ENCODE measurements at places on chromosomes 7 and 10.

DNA sequence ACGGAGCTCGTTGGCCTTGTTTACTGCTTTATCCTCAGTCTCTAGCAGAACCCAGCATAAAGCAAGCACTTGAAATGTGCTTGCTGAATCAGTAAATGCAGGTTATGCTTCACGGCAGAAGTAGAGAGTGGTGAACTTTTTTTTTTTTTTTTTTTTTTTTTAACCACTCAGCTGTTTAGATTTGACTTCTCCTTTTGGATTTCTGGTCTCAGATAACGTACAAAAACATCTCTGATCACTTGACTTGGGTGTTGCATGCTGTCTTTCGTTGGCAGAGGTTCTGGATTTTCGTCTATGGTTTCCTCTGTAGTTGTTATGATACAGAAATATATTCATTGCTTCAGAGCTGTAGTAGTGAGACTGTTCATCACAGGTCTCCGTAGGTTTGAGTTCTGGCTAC lies 242.5 kb upstream of the HABP2 start:
- no peak for DNase-seq

DNA sequence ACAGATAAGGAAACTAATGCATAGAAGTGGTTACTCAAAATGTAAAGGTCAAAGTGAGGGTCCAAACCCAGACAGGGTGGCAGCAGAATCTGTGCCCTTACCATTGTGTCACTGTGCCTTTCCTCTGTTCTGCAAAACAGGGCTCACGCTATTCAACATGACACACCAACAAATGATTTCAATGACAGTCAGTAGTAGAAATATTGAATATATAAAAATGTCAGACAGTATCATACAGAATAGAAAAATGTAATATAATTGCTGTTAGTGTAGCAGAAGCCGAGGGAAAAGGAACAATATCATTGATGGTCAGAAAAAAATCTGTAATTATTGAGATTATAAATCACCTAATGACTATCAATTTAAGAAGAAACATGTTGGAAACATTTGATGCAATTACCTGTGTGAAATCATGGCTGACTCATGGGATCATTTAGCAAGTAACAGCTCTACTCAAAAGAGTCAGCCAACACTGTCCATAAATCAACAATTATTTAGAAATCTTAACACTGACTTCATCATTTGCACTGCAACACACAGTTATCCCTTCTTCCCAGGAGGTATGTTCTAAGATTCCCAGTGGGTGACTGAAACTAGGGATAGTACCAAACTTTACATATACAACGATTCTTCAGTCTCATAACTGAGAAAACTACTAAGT lies 198.7 kb downstream of the DGKI start:
- DNase-seq: no peak

DNA sequence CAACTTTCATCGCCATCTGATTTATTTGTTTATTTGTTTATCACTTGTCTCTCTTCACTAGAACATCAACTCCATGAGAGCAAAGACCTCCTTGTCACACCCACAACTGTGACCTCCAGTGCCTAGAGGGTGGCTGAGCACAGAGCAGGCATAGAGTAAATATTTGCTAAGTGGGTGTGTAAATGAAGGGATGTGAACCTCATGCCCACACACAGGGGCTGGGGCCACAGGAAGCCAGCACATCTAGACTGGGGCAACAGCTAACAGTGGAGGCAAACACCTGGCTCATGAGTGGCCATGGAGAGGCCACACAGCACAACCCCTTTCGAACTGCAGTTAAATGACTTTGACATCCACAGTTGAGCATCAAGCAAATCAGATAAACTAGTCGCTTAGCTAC lies 39.8 kb downstream of the AKR1B1 start:
- no peak for DNase-seq

DNA sequence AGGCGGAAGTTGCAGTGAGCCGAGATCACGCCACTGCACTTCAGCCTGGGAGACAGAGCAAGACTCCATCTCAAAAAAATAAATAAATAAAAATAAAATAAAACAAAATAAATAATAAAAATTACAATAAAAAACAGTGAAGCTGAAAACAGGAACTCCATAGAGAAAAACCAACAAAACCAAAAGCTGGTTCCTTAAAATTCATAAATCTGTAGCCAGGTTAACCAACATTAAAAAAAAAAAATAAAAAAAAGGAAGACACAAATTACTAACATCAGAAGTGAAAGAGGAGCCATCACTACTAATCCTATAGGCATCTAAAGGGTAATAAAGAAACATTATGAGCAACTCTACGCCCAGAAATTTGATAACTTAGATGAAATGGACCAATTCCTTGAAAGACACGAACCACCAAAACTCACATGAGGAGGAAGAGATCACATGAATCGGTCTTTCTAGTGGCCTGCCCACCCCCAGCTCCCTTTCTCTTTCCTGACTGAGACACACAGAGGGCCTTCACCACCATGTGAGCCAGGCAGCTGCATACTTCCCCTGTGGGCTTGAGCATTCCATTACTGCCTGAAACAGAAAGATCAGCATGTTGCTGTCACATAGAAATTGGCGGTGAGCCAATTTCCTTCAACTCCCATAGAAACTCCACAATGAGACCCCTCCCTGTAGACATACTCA lies 208.7 kb downstream of the MAD1L1 start:
- no peak for DNase-seq

- no peak for DNase-seq
Observed at GRCh38 chr10:67473850-67474633, 222.0 kb downstream of the CTNNA3 start.

DNA sequence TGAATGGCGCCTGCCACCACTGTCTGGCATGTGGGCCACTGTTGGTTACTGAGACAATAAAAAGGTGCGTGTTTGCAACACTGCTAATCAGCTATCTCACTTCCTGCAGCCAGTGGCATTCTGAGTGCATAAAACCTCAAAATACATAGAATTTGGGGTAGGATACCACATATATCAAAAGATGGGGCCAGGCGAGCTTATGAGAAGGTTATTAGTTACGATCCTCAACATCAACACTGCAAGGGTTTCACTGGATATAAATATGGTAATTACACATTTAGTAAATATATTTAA lies 200.2 kb downstream of the WDR37 start:
- DNase-seq: no peak

DNA sequence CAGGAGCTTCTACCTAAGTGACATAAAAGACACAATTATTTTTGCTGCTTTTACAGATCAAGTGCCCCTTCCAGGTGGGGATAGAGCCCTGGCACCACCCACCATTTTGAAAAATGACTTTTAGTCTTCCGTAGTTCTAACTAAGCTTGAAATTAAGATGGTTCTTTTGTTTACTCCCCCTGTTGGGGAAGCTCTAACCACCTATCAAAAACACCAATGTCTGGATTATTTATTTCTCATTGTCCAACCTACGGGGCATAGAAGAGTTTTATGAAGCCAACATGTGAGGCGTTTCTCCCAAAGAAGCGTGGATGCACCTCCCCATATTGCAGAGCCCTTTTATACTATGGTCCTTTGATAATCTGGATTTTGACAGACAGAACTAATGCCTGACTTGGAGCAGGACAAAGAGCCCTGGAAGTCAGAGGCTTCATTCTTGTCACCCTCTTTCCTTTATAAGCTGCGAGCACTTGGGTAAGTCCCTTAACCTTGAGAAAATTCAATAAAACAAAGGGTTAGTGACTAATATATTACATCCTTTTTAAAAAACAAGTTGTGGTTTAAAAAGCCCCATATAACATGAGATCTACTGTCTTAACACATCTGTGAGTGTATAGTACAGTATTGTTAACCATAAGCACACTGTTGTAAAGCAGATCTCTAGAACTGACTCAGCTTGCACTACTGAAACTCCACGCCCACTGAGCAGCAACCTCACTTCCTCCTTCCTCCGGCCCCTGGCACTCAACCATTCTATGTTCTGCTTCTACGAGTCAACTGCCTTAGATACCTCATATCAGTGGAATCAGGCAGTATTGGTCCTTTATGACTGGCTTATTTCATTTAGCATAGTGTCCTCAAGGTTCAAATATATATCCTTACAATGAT lies 67.5 kb downstream of the ATXN7L1 start:
- no peak for DNase-seq

GRCh38 chr7:150444674-150445365 lies 5.6 kb upstream of the GIMAP8 start:
- no peak for DNase-seq

DNA sequence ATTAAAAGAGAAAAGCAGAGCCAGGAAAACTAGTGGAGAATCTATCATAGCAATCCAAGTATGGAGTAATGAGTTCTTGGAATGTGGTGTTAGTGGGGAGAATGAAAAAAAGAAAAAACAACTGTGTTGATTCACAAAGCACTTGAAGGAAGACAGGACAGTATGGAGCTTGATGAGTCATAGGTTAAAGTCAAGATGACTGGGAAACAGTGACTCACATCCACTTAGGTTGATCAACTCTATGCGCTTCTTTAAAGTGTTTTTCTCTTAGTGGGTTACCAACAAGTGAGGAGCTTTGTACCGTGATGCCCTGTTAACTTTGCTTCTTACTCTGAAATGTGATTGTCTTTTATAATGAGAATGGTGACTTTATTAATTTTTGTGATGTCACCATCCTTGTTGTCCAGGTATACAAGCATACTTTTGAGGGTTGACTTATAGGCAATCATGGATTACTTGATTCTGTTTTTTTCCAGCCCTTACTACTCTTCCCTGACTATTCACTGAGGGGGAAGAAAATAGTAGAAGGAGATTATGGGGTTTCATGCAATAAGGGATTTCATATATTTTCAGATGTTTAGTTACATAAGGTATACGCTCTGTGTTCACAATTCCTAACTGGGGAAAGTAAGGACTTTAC lies 32.1 kb upstream of the MDFIC start:
- peak; percentile 90 for DNase-seq

DNA sequence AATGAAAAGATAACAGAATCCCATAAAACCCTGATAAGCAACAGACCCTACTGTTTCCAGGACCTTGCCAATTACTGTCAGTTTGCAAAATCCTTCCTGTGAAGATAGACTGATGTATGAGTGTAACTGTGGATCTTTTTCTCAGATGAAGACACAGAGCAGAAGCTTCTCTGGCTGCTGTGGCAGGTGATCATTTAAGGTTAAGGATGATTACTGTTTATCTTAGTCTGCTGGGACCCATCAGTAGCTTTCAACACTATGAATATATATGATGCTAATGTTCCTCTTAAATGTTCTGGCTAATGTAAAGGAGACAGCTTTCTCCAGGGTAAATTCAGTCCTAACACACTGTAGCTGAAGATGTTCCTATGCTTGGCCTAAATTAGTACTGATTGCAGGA lies 56.0 kb upstream of the CTTNBP2 start:
- no peak for DNase-seq

DNA sequence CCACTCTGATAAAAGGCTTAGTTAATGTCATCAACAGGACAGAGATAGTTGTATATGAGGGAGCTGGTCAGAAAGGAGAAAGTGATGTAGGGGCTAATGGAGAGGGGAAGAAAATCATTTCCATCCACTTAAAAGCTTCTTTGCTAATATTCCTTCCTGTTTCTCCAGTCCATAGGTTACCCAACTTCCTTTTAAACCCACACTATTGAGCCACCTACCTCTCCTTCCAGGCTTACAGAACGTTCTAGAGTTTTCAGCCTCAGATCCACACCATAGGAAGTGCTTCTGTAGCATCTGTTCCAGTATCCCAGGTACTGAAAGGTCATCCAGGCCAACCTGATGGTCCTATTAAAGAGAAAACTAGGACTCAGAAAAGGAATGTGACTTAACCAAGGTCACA lies 28.2 kb downstream of the STRIP2 start:
- no peak for DNase-seq

GRCh38 chr10:111379534-111380187 lies 302.8 kb downstream of the ADRA2A start:
- DNase-seq: no peak

GRCh38 chr10:121614613-121615434 lies 16.6 kb upstream of the FGFR2 start:
- DNase-seq: no peak

- DNase-seq: no peak
Observed at GRCh38 chr7:16851829-16852228, 30.0 kb downstream of the AGR3 start.

DNA sequence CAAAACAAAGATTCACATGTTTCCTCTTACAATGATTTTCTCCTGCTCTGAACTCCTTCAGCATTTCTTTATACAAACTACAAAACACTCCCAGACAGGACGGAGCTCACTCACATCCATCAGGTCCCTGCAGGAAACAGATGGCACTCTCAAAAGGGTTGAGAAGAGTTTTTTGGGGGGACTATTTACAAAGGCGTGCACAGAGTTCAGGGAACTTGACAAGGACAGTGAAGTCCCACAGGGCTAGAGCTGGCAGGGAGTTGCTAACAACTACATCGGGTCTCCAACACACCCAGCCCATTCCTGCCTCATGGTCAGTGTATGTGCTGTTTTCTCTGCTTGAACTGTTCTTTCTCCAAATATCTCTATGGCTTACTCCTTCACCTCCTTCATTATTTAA lies 24.7 kb upstream of the YAE1 start:
- no peak for DNase-seq

All from GM04504 (cell line).